ENCODE measurements at places on chromosomes 16 and 17. TPM values are rescaled to one million over a fixed set of nuclear protein-coding genes. Genes with fewer than 3 reads are reported as not detected.
A peak's percentile ranks its signal among the peaks of the same experiment; 100 is the strongest.

GRCh38 chr16:85888405-85889331, 10.3 kb upstream of the IRF8 start:
- H3K36me3 ChIP-seq = no peaks in the 10 kb centered on the region
- H3K4me3 ChIP-seq = no peak overlapping the region
- H3K4me1 ChIP-seq = peaks cover 6% of the 10 kb centered on the region
- H3K27me3 ChIP-seq = no peaks in the 10 kb centered on the region
- no peak overlapping the region for H3K27ac ChIP-seq

DNA sequence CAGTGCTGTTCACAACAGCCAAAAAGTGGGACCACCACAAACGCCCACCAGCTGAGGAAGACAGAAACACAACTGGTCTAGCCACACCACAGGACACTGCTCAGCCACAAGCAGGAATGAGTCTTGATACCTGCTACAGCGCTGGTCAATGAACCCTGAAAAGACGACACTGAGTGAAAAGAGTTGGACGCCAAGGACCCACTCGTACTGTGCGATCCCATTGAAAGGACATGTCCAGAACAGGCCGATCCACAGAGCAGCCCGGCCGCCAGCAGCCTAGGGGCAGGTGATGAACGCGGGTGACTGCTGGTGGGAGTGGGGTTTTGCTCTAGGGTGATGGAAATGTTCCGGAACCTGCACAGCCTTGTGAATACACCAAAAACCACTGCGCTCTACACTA, 10.6 kb upstream of the SLC38A8 start:
- peaks cover 17% of the 10 kb centered on the region for H3K36me3 ChIP-seq
- H3K27me3 ChIP-seq = no peaks in the 10 kb centered on the region
- H3K4me1 ChIP-seq = no peaks in the 10 kb centered on the region
- no peak overlapping the region for H3K27ac ChIP-seq
- no peak for DNase-seq
- H3K4me3 ChIP-seq = no peak overlapping the region

DNA sequence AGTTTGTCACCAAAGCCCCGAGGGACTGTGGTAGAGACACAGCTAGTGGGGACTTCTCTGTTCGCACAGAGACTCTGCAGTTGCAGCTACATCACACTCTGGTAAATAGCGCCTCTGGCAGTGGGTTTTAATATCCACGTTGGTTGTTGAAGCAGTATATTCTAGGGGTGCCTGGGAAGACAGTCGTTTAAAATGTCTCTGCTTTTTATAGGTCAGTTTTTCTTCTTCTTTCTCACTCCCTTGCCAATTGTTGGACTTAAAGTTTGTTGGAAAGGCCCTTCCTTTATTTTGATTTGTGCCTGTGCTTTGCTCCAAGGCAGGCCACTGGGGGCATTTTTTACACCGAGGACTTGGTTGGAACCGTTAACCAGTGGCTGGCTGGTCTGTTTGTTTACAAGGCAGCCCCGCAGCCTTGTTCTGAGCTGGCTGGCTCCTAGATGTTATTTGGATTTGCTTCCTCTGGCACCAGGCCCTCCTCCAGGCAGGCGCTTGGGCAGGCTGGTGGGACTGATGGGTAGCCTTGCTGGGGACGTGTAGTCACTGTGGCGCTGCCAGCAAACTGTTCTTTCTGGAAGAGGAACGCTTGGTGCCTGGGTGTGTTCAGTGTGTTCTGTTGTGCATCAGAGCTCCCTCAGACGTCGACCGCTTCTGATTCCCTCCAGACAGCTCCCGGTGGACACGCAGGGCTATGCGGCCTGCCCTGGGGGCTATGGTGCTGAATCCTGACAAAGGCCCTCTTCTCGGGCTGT, 218.2 kb upstream of the CHMP6 start:
- H3K4me1 ChIP-seq = peaks cover 34% of the 10 kb centered on the region
- no peaks in the 10 kb centered on the region for H3K27me3 ChIP-seq
- peak overlapping the region; percentile 85 for H3K27ac ChIP-seq
- H3K4me3 ChIP-seq = peak overlapping the region; percentile 87
- DNase-seq = no peak
- peaks cover 21% of the 10 kb centered on the region for H3K36me3 ChIP-seq

- peak; percentile 37 for DNase-seq
- no peaks in the 10 kb centered on the region for H3K27me3 ChIP-seq
- H3K4me1 ChIP-seq = peaks cover 35% of the 10 kb centered on the region
Measured at GRCh38 chr16:57736419-57737351, 1.1 kb downstream of the KATNB1 start.

DNA sequence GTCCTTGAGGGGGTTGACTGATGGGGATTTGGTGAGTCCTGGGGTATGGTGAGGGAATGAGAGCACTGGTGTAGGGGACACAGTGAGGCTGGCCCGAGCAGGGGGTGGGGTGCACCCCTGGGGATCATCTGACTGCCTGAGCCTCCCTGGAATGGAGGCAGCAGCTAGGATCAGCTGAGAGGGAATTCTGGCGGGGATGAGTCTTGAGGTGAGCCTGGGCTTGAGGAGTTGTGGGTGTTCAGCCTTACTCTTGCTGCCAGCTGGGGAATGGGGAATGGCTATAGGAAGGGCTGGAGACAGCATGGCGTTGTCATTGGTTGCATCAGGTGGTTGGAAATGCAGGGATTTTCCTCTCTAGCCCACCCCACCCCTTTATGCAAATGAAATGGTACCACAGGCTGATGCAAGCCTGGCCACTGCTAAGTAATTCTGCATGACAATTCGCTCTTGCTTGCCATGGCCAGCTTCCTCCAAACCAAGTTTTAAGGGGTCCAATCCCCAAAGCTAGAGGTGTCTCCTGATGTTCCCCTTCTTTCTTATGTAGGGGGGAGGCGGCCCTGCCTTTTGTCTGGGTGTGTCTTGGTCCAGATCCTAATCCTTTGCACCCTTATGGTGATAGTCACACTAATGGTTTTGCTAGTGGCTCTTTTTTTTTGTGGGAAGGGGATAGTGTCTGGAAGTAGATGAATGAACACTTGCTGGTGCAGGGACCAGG, 7.5 kb downstream of the NFE2L1 start:
- no peak for DNase-seq
- H3K27me3 ChIP-seq = no peaks in the 10 kb centered on the region
- peaks cover 79% of the 10 kb centered on the region for H3K36me3 ChIP-seq
- peaks cover 46% of the 10 kb centered on the region for H3K4me1 ChIP-seq

DNA sequence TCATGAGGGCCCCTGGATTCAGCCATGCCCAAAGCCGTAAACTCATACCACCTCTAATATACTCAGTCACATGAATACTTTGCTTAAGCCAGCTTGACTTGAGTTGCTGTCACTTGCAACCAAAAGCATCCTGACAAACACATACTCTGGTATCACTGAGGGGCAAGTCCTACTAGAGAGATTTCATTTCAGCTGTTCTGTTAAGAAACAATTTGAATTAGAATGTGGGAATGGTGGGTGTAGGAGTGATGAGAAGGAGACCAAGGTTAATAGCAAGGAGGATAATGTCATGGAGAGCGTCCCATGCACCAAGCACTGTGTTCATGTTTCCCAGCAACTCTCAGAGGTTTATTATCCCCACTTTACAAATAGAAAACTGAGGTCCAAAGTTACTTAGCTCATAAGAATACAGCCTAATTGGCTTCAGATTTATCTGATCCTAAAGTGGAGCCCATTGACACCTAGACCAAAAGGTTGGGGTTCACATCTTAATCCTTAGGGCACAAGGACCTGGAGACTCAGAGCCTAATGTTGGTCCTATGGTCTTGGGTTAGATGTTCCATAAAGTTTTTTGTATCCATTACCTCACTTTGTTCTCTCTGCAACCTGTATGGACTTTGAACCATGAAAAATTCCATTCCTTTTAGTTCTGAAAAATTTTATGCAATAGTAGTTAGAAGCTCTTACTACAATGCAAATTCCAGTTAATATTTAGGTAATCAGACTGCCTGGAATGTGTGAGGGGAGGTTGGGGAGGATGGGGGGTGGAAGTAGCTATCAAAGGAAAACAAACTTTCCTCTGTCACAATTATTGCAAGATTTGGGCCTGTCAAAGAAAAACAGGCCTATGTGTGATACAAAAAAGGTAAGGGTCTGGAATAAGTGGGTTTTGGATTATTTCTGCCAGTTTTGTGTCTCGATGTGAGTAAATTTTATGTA, 105.9 kb downstream of the IRX3 start:
- no peaks in the 10 kb centered on the region for H3K4me1 ChIP-seq
- no peak overlapping the region for H3K27ac ChIP-seq
- DNase-seq = no peak
- H3K27me3 ChIP-seq = peaks cover 26% of the 10 kb centered on the region
- H3K36me3 ChIP-seq = no peaks in the 10 kb centered on the region
- H3K4me3 ChIP-seq = no peak overlapping the region

GRCh38 chr17:43118679-43119615, 6.2 kb downstream of the BRCA1 start:
- no peak overlapping the region for H3K4me3 ChIP-seq
- H3K27ac ChIP-seq = no peak overlapping the region
- no peaks in the 10 kb centered on the region for H3K27me3 ChIP-seq
- no peak for DNase-seq
- H3K36me3 ChIP-seq = no peaks in the 10 kb centered on the region

GRCh38 chr16:56363181-56363716, 62.1 kb downstream of the AMFR start:
- no peak overlapping the region for H3K27ac ChIP-seq
- H3K27me3 ChIP-seq = no peaks in the 10 kb centered on the region
- peaks cover 11% of the 10 kb centered on the region for H3K36me3 ChIP-seq
- H3K4me1 ChIP-seq = peaks cover 13% of the 10 kb centered on the region

- peaks cover 4% of the 10 kb centered on the region for H3K4me1 ChIP-seq
- no peak overlapping the region for H3K27ac ChIP-seq
- H3K36me3 ChIP-seq = no peaks in the 10 kb centered on the region
- DNase-seq = no peak
Measured at GRCh38 chr17:44959821-44960531, 8.1 kb downstream of the C1QL1 start.

DNA sequence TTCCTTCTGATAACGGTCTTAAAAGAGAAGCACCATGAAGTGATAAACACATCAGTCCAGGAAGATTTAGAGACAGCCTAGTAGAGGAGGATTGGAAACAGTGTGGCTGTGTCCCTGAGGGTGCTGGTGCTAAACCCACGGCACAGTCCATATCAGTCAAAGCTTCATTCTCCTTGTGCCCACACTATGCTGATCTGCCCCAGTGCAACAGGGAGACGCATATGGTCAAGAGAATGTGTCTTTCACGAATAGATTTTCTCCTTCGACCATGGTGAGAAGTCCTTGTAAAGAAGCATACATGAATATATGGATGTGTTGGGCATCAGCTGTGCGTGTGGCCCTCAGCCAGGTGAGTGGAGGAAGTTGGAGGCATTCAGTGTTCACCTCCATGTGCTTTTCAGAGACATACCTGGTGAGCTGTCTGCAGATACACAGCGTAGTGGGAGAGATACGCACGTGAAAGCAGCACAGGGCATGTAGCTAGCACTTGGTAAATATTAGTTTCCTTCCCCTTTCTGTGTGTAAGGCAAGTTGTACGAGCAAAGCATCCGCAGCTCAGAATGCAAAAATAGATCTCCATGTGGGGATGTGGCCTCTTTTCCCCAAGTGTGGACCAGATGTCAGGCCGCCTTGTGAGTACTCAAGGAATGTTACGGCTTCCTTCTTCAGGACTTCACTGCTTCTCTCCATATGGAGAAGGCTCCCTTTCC, 29.4 kb downstream of the HLF start:
- no peak overlapping the region for H3K4me3 ChIP-seq
- peaks cover 2% of the 10 kb centered on the region for H3K27me3 ChIP-seq
- H3K27ac ChIP-seq = no peak overlapping the region
- DNase-seq = no peak
- no peaks in the 10 kb centered on the region for H3K4me1 ChIP-seq

- peak overlapping the region; percentile 96 for H3K4me3 ChIP-seq
- no peaks in the 10 kb centered on the region for H3K27me3 ChIP-seq
- peak overlapping the region; percentile 98 for H3K27ac ChIP-seq
- peaks cover 70% of the 10 kb centered on the region for H3K4me1 ChIP-seq
- no peak for DNase-seq
Measured at GRCh38 chr17:31308372-31309334, 5.2 kb downstream of the EVI2B start.

GRCh38 chr16:61366006-61366405, 670.2 kb downstream of the CDH8 start:
- no peaks in the 10 kb centered on the region for H3K36me3 ChIP-seq
- no peak overlapping the region for H3K27ac ChIP-seq
- H3K27me3 ChIP-seq = no peaks in the 10 kb centered on the region
- DNase-seq = no peak
- H3K4me1 ChIP-seq = no peaks in the 10 kb centered on the region

The CDH13 gene
- total RNA-seq = not detected

DNA sequence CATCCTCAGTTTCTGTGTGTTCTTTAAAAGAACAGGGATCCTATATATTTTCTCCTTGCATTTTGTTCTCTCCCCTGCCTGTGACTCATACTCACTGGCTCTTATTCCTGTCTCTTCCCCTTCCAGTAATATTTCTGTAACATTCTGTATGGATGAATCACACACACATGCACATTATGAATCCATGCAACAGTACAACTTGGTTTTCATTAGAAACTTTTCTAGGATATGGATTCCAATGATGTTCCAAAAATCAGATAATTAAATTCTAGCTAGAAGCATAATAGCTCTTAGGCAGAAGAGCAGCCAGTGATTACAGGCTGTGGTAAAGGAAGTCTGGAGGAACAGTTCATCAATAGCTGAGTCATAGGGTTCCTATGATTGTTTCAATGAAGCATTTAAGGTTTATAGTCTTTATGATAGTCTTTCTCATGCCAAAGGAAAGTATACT, 119.6 kb upstream of the PMFBP1 start:
- no peak overlapping the region for H3K27ac ChIP-seq
- H3K4me1 ChIP-seq = no peaks in the 10 kb centered on the region
- no peaks in the 10 kb centered on the region for H3K36me3 ChIP-seq
- H3K4me3 ChIP-seq = no peak overlapping the region
- no peak for DNase-seq

- H3K27ac ChIP-seq = peak overlapping the region; percentile 83
- no peaks in the 10 kb centered on the region for H3K27me3 ChIP-seq
- no peak overlapping the region for H3K4me3 ChIP-seq
- peaks cover 38% of the 10 kb centered on the region for H3K4me1 ChIP-seq
Measured at GRCh38 chr17:63780507-63780906, 6.5 kb downstream of the DDX42 start.

The KIF18B gene
- not detected for total RNA-seq

The NOG gene
- 114 TPM for total RNA-seq

The FBXO39 gene
- total RNA-seq = not detected

GRCh38 chr17:12579288-12579687, 86.4 kb upstream of the MYOCD start:
- H3K4me1 ChIP-seq = no peaks in the 10 kb centered on the region
- H3K27ac ChIP-seq = no peak overlapping the region
- DNase-seq = no peak
- peaks cover 5% of the 10 kb centered on the region for H3K36me3 ChIP-seq

DNA sequence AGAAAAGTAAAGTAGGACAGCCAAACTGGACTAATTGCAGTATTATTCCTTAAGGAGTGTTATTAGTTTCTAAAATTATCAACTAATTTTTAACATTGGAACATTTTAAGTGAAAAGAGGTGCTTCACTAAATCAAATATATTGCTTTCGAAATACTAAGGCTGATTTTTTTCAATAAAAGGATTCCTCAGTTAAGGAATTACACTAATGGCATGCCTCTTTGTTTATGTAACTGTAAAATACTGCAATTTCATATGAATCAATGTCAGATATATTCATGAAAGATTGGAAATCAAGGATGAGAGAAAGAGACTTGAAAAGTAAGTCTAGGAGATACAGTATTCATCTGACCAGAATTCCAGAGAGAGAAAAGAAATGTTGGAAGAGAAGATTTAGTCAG, 129.8 kb downstream of the TANC2 start:
- H3K4me3 ChIP-seq = no peak overlapping the region
- H3K27me3 ChIP-seq = no peaks in the 10 kb centered on the region
- peaks cover 15% of the 10 kb centered on the region for H3K36me3 ChIP-seq
- no peak overlapping the region for H3K27ac ChIP-seq
- peaks cover 3% of the 10 kb centered on the region for H3K4me1 ChIP-seq
- DNase-seq = no peak
